ENCODE measurements at places on chromosomes 5 and 9.

DNA sequence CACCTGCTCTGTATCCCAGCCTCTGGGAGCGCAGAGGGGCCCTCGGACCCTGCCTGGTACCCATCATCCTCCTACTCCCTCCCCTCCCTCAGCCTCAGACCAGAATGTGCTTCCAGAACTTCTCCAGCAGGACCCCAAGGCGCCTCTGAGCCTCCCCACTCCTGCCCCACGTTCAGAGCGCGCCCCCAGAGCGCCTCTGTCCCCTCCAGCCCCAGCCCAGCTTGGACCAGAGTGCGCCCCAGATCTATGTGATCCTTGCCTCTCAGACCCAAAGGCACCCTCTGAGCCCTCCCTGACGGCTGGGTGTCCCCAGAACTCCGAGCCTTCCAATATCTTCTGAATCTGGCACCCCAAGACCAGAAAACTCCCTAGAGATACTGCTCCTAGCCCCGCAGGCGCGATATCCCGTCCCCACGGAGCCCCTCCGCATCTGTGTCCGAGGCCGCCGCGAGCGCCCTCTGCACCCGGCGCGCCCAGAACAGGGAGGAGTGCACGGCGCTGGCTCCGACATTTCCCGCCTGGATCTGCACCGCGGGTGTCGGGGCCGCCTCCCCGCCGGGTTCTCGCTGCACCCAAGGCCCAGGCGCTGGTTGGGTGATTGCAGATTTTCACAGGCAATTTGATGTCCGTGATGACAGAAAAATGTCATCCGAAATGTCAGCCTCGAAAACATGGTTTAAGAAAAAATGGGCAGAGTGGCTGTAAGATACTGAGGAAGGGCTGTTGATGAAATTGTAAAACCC lies 522 bp downstream of the BHMT start:
- no peak for DNase-seq

GRCh38 chr9:108162664-108163063 lies 673.1 kb upstream of the KLF4 start:
- no peak for DNase-seq

- DNase-seq = no peak
Observed at GRCh38 chr5:148826739-148827070, 294 bp downstream of the ADRB2 start.

DNA sequence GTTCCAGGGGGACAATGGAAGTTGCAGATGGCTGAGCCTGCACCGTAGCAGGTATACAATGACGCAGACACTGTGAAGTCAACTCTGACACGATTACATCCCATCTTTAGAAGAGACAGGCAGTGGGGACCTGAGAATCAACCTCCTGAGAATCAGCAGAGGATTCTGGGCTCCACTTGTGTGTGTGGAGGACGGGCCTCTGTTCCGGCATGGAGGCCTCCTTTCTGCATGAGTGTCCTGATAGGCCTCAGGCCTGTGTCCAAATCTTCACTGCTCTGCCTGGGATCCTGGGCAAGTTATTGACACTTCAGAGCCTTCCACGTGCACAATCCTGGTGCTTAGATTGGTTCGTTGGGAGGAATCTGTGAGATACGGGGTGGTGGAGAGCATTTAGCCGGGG lies 151.2 kb upstream of the COL5A1 start:
- no peak for DNase-seq

- DNase-seq = peak; percentile 61
Observed at GRCh38 chr5:150999704-151000442, 20.5 kb upstream of the GPX3 start.

DNA sequence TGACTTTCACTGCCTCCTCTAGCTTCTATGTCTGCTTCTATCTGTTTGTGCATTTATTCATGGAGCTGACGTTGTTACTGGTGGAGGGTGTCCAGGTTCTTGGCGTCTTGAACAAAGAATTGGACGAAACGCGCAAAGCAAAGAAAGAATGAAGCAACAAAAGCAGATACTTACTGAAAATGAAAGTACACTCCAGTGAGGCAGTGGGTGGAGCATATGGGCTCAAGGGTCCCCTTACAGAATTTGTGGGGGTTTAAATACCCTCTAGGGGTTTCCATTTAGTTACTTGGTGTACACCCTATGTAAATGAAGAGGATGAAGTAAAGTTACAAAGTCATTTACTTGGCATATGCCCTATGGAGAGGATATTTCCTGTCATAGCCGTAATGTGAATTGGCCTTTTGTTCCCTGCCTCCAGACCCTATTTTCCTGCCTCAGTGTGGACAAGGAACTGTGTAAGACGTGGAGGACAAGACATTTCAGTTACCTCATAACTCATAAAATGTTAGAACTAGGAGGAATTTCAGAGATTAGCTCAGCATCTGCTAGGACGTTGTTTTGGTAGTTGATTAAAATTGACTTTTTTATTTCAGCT lies 3.1 kb downstream of the POLR3G start:
- DNase-seq = no peak

GRCh38 chr5:150642567-150642927 lies 2.1 kb downstream of the SYNPO start:
- DNase-seq = no peak

DNA sequence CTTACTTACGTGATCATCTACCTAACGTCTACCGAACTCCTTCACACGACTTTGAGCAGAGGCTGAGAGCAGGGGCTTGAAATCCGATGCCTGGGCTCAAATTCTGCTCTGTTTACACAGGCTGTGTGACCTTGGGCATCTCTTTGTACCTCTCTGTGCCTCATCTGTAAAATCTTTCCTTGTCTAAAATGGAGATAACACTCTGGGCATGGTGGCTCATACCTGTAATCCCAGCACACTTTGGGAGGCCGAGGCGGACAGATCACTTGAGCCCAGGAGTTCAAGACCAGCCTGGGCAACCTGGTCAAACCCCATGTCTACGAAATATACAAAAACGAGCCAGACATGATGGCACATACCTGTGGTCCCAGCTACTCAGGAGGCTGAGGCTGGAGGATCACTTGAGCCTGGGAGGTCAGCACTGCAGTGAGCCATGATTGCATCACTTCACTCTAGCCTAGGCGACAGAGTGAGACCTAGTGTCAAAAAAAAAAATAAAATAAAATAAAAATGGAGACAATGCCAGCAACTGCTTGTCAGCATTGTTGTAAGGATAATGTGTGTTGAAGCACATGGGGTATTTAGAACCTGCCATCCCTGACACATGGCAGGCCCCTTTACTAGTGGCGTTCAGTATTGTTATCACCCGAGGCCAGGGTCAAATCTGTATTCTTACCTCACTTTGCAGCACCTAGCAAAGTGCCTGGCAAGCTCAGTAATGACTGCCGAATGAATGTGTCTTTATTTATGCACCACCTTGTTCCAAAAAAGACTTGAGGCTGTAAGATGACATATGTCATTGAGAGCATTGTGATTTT lies 32.6 kb upstream of the CRB2 start:
- DNase-seq = no peak

DNA sequence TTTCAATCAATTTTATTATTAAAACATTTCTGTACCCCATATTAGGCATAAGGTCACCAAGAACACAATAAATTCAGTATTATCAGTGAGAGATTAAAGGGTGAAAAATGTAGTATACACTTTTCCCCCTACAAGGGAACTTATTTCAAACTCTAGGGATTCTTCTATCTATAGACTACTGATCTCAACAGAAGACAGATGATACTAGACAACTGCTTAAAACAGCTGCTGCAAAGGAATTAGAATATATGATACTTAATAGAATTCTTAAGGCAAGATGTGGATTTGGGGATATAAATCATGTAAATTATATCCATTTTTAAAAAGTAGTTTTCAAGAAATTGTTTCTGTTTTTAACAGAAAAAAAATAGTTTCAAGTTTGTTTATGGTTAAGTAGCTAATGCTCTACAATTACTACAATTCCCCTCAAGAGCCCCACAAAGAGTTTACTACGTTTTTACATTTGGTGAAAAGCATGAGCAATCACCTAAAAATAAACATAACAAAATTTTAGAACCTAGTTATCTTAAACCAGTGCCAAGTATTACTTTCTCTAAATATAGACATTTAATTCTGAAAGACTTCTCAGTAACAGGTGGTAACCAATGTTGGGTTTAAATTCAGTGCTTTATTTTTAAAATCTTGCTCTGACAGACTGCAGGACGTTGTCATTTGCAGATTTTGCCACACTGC lies 6.0 kb downstream of the KIF24 start:
- no peak for DNase-seq

DNA sequence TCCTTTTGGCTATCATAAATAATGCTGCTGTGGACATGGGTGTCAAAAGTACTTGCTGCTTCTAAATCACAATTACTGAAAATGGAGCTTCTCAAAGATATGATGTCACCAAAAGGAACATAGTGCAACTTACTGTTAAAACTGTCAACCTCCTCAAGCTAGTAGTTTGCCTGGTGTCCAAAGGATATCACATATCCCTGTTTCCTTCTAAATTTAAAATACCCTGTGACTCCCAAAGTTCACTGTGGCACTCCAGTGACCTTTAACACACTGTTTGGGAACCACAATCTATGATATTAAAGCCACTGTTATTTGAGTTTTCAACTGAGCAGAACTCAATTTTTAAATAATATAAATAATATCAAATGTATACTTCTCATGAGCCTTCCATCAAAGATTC lies 18.2 kb downstream of the GLIS3 start:
- no peak for DNase-seq

GRCh38 chr5:131096774-131097710 lies 68.0 kb downstream of the HINT1 start:
- DNase-seq = no peak

DNA sequence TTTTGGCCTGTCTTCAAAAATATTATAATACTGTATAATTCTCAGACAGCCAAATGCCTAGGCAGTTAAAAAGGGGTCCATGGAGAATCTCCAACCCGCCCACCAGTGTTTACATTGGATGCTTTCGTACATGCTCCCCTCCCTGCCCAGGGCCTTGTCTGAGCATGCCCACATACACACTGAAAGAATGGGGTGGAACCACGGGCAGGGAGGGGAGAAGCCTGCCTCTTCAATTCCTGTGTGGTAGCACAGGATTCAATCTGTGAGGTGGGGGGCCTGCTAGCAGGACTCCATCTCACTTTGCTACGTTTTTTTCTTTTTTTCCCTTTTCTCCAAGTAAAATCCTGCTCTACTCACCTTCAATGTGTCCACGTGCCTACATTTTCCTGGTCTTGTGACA lies 314.7 kb upstream of the GRAMD2B start:
- DNase-seq = no peak

DNA sequence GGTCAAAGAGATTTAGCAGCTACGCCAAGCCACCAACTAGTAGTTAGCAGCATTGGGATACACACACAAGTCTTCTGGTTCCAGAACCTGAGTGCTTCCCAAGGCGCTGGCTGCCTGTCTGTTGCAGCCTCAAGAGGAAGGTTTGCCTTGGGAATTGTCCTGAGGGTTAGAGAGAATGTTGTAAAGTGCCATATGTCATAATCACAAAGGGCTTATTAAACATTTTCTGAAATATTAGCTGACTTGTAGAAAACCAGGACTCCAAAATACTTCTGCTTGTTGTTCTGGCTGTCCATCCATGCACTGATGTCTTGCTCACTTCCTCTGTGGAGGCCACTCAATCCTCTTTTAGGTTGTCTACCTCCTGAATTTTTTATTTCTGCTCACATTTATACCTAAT lies 46.3 kb downstream of the SLC36A1 start:
- DNase-seq = no peak
